ENCODE measurements at places on chromosomes 12 and 14.
A peak's percentile ranks its signal among the peaks of the same experiment; 100 is the strongest.

DNA sequence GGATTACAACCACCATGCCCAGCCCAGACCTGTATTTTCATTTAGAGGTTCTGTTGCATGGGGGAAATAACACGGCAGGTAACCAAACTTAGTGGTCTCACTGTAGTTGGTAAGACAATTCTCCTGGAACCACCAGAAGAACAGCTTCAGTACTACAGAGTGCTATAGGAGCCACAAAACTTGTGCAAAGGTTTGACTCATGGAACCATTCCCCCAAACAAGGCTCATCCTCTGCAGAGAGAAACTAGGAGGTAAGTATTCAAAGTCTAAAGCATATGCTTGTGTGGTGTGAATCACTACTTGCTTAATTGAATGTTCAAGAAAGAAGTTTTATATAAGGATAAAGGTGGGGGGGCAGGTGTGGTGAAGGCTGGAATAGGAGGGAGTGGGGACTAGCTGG lies 58.7 kb downstream of the GNS start:
- no peak for DNase-seq

GRCh38 chr12:90112666-90113065 lies 404.0 kb upstream of the ATP2B1 start:
- no peak for DNase-seq

DNA sequence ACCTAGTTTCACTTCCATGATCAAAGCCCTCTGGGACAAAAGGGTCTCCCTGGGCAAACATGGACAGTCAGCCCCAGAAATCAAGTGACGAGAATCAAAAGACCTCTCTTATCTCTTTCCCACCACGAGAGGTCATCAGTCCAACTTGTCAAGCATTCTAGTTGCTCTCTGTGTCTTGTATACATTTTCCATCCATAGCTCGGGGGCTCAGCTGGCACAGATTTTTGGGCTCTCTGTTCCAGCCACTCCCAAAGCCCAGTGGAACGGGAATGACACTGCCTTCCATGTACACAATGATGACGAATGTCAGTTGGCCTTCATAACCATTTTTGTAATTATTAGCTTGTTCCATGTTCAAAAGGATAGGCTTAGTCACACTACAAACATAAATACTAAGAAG lies 29.7 kb downstream of the NOS1 start:
- DNase-seq, result no peak

- DNase-seq, result no peak
Observed at GRCh38 chr12:114696443-114697242, 12.7 kb upstream of the TBX3 start.

DNA sequence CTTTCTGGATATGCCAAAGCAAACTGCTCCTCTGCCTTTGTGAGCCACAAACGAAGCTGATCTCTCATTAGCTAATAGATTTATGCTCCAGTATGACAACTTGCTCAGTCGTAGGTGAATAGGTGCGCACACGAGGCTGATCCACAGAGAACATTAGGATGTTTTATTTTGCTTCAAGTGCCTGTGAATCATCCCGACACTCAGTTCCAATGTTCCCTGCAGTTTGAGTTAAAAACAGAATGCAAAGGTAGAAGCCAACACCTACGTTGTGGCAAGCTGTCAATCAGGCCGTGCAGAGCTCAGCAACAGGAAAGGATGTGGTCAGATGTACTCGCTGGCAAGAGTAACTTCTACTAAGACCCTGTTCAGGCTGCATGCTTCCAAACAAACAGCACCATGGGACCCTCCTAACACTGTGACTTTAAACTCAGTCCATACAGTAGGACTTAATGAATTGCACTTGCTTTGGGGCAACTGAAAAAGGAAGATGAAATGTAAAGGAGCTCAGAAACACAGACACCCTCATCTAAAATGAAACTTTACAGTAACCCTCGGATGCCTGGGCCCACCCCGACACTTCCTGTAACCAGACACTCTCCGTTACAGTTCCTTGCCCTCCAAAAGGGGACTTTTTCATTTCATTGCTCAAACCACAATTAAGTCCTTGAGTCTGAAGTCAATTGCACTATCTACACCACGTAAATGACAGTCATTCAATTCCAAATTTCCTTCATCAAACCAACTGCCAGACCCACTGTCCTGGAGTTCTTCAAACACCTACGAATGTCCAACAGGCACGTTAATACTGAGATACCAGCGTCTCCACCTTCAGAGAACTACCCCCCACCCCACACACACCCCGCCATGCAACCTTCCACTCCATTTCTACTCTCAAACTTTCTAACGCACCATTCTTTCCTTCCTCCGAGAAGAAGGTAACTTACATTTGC lies 1.6 kb downstream of the CCDC88C start:
- DNase-seq, result no peak

GRCh38 chr14:50099335-50099734 lies 17.0 kb downstream of the VCPKMT start:
- peak; percentile 66 for DNase-seq

GRCh38 chr14:64149921-64150320 lies 144.2 kb downstream of the ESR2 start:
- DNase-seq, result no peak

GRCh38 chr12:91001306-91001705 lies 3.5 kb downstream of the EPYC start:
- DNase-seq, result no peak

DNA sequence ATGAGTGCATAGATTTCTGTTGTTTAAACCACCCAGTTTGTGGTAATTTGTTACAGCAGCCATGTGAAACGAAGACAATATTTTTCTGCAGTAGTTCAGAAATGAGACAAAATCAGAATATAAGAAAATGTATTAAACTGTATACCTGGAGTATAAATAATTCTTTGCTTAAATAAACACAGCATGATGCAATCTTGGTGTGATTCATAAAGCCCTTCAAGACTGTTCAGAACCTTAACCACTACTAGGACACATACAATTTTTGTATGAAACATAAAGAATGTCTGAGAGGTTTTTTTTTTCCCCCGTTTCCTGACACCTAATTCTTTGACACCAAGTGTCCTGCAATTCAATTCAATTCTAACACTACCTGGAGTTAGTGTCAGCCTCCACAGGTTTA lies 10.5 kb downstream of the C12orf75 start:
- peak; percentile 34 for DNase-seq

GRCh38 chr14:23351681-23352505 lies 794 bp downstream of the SLC22A17 start:
- no peak for DNase-seq

DNA sequence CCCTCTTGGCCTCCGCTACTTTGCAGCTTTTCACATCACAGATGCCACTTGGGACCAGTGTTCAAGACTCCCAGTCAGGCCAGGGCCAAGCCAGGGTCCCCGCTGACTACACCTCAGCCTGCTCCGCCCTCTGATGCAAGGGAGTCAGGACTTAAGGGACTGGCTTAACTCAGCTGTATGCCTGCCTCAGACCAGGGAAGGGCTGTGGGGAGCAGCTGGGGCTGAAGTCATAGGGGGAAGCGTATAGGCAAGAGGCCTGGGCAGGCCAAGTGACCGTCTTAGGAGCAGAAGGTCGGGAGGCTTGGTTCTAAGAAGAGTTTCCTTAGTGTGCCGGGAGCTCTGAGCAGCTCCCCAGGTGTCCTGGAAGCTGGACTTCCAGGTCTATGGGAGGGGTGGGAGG lies 21.9 kb downstream of the KDM2B start:
- DNase-seq, result no peak

GRCh38 chr12:8950221-8950527 lies 729 bp upstream of the M6PR start:
- DNase-seq, result no peak

DNA sequence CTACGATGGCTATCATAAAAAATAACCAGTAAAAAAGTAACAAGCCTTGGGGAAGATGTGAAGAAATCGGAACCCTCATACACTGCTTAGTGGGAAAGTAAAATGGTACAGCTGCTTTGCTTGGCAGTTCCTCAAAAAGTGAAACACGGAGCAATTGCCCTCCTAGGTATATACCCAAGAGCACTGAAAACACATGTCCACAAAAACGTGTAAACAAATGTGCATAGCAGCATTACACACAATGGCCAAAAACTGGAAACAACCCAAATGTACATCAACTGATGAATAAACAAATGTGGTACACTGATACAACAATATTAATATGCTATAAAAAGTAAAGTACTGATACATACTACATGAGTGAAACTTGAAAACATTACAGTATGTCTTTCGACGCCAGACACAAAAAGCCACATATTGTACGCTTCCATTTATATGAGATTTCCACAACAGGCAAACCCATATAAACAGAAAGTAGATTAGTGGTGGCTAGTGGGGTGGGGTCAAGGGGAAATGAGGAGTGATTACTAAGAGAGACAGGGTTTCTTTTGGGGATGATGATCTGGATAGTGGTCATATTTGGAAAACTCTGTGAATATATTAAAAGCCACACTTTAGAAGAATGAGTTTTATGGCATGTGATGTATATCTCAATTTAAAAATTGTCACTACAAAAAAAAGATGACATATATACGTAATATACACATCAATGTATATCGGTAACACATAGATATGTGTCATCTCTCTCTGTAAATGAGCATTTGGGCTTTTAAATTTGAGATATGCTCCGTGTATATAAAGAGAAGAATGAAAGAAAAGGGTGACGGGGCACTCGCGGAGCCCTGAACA lies 996 bp downstream of the SLC41A2 start:
- DNase-seq, result no peak

DNA sequence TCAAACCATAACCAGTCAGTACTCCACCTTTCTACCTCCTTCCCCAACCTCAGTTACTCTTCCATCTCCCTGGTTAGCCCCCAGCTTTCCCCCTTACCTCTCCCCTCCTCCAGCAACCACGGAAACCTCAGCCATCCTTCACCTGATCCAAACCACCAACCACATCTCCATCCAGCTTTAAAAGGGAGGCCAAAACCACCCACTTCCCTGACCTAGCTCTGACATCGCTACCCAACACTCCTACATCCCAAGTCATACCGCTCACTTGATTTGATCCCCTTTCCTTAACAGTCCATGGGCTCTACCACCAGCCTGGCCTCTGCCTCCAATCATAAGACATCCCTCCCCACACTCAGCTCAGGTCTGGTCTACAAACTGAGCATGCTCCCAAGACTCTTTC lies 1.5 kb downstream of the RAB35 start:
- DNase-seq, result no peak

GRCh38 chr12:46617167-46617566 lies 208.6 kb downstream of the SLC38A4 start:
- no peak for DNase-seq

DNA sequence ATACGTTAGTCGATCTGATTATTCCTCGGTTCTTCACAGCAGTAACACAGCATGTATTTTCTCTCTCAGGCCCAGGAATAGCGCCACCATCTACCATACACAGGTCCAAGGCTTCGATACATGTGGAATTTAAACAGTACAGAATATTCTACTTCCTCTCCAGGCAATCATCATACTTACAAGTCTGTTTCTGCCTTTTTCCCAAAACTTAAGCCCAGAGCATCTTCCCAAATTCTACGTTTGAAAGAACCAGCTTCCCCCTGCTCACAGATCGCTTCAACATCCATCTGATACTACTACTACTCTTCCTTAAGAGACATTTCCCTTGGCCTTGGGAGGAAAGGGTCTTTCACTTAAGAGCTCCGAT lies 626 bp downstream of the TXNDC16 start:
- peak; percentile 21 for DNase-seq

DNA sequence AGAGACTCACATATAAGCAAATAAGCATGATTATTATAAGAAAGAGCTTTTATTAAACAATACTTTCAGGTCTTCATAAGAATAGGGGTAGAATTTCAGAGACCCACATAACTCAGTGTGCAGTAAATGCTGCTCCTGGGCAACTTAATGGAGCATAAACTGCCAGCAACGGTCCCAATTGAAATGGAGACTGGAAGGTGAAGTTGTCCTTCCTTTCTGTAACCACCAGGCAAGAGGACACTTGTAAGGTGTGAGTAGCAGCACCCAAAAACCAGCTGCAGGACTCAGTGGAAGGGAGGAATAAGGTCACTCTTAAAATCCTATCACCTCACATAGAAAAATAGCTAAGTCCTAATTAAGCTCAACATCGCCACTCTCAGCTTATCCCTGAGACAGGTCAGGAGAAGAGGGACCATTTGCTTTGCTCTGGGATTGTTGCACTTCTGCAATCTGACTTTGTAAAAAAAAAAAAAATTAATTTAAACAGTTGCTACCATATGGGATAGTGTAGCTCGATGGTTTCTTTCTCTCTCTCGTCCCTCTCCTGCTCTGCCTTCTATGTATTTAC lies 22.7 kb upstream of the LTA4H start:
- DNase-seq, result no peak

- no peak for DNase-seq
Observed at GRCh38 chr14:85788470-85789233, 258.7 kb downstream of the FLRT2 start.

GRCh38 chr12:50621399-50622300 lies 116.9 kb downstream of the DIP2B start:
- DNase-seq, result no peak

- DNase-seq, result peak; percentile 40
Observed at GRCh38 chr14:55373784-55374705, 37.6 kb downstream of the ATG14 start.

GRCh38 chr12:48882972-48883304 lies 17.3 kb upstream of the RND1 start:
- DNase-seq, result no peak

DNA sequence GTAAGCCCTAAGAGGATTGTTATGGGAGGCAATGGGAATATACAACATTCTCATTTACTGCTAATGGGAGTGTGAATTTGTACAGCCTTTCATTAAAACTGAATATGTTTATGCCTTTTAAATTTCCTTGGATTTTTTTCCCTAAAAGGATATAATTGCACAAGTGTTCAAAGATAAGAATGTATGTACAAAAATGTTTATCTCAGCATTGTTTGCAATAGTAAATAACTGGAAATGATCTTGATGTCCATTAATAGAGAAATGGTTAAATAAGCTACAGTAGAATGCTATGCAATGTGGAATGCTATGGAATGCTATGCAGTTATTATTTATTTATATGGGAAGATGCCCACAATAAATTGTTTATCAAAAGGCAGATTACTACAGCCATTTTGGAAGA lies 62.5 kb upstream of the SLC38A2 start:
- DNase-seq, result no peak

- no peak for DNase-seq
Observed at GRCh38 chr12:6307529-6307928, 3.0 kb upstream of the PLEKHG6 start.

- no peak for DNase-seq
Observed at GRCh38 chr12:62966990-62967506, 32.1 kb upstream of the PPM1H start.

DNA sequence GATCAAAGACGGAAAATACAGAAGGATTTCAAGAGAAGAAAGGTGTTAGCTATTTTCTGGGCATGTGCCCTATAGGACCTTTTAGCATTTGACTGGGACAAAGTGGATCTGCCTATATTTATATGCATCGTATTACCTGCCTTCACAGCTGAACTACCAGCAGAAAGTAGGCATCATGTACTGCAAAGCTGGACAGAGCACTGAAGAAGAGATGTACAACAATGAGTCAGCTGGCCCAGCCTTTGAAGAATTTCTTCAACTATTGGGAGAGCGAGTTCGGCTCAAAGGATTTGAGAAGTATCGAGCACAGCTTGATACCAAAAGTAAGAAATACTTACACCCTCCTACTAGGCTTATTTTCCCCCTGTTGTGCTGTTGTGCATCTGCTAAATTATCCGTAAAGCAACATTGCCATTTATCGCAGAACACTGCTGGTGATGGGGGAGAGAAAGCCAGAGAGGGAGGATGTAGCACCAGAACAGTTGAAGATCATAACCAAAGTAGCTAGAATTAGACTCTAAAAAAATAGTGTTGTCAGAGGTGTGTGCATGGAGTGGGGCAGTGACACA lies 282.0 kb upstream of the RGS6 start:
- no peak for DNase-seq

GRCh38 chr14:25009891-25010290 lies 40.1 kb downstream of the STXBP6 start:
- DNase-seq, result peak; percentile 68
